Omental fat pad (tissue), 4 donors: ENCODE measurements at places on chromosomes 6 and 20.

GRCh38 chr20:47818466-47818865 lies 33.2 kb upstream of the SULF2 start:
- no peak for DNase-seq

GRCh38 chr6:131063028-131063763 lies at the start of gene EPB41L2:
EPB41L2 (minus strand) TSS chr6:131063245; CDS start chr6:130956485, 106,760 bp downstream.
- DNase-seq: peak; percentile 69

DNA sequence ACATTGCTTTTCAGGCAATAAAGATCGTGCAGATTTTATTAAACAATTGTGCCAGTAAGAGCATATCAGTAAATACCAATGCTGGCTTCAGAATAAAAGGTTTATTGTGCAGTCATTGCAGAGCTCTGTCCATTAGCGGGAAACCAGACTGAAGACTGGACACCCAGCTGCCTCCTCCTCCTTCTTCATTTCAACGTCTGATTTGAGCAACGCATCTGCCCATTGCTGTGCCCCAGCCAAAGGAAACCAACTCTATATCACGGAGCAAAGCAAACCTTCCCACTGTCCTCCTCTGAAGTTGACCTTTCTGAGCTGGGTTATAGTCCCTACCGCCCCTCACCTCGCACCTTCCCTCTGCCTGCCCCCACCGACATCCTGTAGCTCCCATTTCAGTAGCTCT lies 80.8 kb downstream of the SLC22A23 start:
- DNase-seq: no peak

DNA sequence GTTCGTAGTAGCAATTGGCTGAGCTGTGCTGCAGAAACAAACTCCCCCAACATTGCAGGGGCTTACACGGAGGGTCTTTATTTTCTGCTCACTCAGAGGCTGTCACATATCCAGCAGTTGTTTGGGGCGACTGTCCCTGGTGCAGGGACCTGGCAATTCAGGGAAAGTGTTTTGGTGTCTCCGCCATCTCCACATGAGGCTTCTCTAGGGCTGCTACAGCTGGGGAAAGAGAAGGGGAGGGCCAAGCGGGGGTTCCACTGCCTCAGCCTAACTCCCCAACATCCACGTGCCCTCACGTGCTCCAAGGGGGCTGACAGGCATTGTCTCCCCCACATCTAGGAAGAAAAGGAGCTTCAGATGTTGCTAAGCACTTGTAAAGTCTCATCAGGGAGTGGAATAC lies 61.3 kb upstream of the NXT1 start:
- no peak for DNase-seq

GRCh38 chr6:137892271-137892708 lies 25.2 kb downstream of the TNFAIP3 start:
- DNase-seq: no peak

- no peak for DNase-seq
Observed at GRCh38 chr6:10271982-10272381, 142.9 kb downstream of the TFAP2A start.

- peak; percentile 49 for DNase-seq
Observed at GRCh38 chr6:89297695-89298351, 17.3 kb downstream of the GABRR2 start.

DNA sequence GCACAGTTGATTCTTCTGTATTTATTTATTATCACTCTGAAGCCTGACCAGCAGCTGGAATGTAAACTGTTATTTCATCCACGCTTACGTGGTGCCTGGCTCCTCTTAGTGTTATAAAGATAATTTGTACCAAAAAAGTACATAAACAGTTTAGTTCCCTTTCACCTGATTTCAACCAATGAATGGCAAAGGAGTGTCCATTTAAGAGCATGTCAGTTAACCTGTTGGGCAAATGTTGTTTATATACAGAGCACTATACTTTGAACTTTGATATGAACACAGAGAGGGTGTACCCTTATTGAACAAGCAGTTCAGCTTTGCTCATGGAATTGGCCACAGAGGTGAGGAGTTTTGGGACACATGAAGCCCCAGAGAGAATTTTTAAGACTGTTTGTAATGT lies 7.2 kb upstream of the CTCFL start:
- DNase-seq: no peak

DNA sequence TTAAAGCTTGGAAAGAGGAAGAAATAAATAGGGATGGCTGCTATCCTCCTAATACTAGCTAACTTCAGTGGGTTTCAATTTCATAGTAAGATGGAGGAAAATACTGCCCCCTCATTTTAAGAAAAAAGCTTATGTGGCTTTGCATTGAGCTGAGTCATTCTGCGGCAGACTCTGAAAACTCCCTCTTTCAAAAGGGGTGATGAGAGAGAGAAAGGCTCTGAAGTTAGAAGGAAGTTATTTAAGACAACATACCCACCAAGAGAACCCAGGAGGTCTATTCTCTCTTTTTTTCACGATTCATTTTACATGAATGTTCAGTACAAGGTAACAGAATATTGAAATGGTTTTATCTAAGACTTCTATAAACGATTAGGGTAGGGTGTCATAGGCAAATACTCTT lies 4.5 kb downstream of the PRDM13 start:
- no peak for DNase-seq

DNA sequence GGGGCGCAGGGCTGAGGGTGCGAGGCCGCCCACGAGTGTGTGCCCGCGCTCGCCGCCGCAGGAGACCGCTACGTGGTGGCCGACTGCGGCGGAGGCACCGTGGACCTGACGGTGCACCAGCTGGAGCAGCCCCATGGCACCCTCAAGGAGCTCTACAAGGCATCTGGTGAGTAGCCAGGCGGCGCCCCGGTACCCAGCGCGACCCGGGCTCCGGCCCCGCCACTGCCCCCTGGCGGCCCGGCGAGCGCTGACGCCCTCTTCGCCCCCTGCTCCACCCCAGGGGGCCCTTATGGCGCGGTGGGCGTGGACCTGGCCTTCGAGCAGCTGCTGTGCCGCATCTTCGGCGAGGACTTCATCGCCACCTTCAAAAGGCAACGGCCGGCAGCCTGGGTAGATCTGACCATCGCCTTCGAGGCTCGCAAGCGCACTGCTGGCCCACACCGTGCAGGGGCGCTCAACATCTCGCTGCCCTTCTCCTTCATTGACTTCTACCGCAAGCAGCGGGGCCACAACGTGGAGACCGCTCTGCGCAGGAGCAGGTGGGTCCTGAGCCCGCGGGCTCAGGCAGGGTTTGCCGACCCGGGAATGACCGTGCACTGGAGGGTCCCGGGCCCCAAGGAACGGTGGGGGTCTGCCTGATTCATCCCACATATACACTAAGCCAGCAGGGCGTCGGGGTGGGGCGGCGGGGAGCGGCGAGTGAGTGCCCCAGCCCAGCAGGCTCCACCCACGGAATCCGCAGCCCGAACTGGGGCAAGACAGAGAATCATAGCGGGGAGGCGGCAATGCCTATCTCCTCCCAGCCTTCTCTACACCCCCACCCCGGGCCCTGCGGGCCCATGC lies 17.4 kb downstream of the HSPA12B start:
- DNase-seq: no peak

- DNase-seq: no peak
Observed at GRCh38 chr20:41160686-41161085, 23.3 kb downstream of the PLCG1 start.

DNA sequence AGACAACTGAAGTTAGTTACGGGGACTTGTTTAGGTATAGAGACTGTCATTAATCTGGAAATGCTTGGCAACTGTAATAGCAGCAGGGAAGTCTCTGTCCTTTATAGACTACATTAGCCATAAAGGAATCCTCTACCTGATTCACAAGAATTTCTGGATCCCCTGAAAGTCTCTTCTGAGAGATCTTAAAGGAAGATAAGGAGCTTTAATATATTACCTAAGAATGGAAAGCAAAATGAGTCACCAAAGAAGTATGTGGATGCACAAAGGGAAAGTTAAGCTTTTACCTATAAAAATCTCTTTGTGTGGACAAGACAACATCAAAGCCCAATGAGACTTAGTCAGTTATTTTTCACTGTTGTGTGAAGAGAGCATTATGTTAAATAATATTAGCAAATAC lies 92.2 kb upstream of the RSPO3 start:
- no peak for DNase-seq

DNA sequence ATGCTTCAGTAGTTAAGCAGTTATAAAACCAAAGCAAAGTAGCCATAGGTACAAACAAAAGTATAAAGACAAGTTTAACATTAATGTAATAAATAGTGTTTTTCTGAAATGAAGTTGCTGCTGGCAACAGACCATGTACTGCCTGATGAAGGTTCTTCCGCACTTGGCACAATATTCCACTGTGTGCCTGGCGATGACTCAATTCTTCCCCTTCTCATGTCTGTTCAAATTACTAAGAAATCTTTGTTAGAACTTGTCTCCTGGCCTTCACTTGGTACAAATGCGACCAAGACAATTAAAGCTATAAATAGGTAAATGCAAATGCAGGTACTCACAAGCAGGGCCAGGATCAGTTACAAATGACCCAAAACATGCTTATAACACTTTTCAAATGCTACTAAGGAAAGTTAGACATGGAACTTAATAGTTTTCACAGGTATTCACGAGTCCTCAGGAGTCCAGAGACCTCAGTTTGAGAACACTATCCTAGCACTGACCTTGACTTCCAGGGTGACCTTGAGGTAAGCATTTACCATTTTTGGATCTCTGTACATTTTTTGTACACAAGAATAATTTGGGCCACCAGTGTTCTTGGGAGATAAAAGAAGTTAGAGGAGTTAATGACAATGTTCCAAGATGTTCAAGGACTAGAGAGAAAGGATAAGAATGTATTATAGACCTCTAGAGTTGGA lies 8.1 kb upstream of the DDR1 start:
- DNase-seq: no peak

GRCh38 chr6:154962753-154963152 lies 32.4 kb upstream of the TIAM2 start:
- no peak for DNase-seq

DNA sequence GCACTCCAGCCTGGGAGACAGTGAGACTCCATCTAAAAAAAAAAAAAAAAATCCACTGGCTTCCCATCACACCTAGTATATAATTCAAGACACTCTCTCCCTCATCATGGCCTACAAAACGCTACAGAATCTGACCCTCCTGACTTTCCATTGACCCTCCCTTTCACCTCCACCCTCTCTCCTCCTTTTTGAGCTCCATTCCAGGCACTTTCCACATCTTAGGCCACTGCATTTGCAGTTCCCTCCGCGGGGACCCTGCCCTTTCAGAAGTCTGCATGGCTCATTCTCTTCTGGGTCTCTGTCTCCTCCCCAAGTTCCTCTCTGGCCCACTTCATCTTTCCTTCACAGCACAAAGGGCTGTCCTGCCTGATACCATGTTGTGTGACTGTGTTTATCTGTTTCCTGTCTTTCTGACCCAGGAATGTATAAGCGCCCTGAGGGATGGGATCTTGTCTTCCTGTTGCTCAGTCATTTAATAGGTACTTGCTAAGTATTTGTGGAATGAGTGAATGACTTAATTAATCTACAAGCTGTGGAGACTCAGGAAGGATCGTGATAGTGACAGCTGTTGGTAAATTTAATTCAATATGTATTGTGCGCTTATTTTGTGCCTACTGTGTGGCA lies 35.2 kb downstream of the NCR2 start:
- no peak for DNase-seq

GRCh38 chr6:72724545-72724944 lies 102.7 kb downstream of the KCNQ5 start:
- no peak for DNase-seq

- no peak for DNase-seq
Observed at GRCh38 chr6:5078121-5078669, 6.9 kb upstream of the PPP1R3G start.

DNA sequence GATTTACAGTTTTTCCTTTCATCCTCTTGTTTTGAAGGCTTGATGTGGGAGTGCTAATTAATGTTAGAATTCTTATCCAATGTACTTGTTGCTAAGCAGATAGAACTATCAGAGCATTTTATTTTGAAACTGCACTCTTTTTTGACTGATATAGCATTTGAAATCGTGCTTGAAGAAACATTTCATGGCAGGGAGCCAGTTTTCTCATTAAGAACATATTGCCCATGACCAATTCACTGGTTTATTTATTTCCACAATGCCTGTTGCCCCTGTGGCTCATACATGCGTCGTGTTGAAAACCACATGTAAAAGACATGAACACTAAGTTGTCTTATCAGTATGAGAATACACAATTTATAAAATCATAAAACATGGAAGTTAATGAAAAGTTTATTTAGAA lies 479.7 kb upstream of the FLRT3 start:
- DNase-seq: no peak
